Non-pigmented ciliary epithelial cell (primary cell): ENCODE measurements at places on chromosomes 4 and X.
A peak's percentile ranks its signal among the peaks of the same experiment; 100 is the strongest.

DNA sequence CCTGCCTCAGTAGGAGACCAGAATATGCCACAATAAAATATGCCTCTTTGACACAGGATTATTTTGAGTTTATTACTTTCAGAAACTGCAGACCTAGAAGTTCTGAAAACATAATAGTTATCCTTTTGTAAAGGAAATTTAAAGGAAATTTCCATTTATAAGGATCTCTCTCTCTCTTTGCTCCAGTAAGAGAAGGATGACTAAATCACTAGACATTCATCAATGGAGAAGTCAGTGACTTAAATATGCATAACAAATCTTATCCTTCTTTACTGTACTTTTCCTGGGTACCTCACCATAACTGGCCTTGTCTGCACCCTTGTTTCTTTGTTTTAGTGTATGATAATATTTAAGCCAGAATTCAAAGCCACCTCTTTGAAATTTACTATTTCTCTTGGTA is 28.3 kb upstream of the OPHN1 start:
- DNase-seq: no peak

GRCh38 chr4:5821665-5822358 is 71.1 kb downstream of the CRMP1 start:
- DNase-seq: no peak

GRCh38 chr4:103010804-103011203 is 8.7 kb downstream of the SLC9B1 start:
- DNase-seq: no peak

DNA sequence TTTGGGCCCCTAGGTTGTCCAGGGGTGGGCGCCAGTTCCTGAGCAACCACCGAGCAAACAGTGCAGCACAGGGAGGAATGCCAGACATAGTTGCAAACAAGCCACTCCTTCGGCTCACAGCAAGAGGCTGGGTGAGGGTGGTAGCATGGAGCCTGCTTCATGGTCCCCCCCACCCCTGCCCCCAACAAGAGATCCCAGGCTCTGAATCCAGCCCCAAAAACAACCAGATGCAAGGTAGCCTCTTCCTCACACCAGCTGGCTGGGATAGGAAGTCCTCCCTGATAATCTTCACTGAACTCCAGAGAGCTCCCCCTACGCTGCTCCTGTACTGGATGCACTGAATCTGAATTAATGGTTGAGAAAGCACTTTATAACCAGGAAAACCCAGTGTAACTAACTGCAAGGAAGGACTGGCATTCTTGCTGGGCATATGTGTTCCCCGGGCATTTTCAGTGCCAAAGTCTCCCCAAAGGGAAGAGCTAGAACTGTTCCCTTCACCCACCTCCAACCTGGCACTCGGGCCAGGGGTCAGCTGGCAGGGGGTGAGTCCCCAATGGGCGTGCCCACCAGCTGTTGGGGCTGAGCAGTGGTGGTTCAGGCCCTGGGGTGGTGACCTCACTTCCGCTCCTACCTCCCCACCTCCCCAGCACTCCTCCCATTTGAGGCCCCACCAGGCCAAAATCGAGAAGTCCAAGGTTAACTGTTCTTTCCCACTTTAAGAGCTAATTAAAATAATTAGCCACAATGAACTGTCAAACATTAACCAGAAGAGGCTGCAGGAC is 1.5 kb downstream of the ELF4 start:
- DNase-seq: no peak

GRCh38 chr4:151340751-151341385 is 15.5 kb upstream of the SH3D19 start:
- no peak for DNase-seq

GRCh38 chr4:111283066-111283677 is 660.3 kb upstream of the PITX2 start:
- peak; percentile 18 for DNase-seq

GRCh38 chrX:25869761-25870160 is 268.4 kb upstream of the MAGEB18 start:
- no peak for DNase-seq

DNA sequence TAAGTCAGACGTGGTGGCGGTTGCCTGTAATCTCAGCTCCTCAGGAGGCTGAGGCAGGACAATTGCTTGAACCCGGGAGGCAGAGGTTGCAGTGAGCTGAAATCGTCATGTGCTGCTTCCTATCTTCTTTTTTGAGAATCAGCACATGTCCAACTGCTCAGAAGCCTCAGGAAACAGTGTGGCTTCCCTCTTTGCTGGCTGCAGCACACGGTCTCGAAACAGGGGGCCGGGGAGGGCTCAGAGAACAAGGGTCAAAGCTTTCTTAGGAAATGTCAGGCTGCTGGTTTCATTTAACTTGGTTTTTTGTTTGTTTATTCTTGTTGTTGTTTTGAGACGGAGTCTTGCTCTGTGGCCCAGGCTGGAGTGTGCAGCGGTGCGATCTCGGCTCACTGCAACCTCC is 31.3 kb downstream of the CRLF2 start:
- DNase-seq: no peak

GRCh38 chrX:72307646-72308051 is 1.9 kb upstream of the CITED1 start:
- no peak for DNase-seq

GRCh38 chr4:45062935-45063545 is 336.7 kb upstream of the GNPDA2 start:
- no peak for DNase-seq

DNA sequence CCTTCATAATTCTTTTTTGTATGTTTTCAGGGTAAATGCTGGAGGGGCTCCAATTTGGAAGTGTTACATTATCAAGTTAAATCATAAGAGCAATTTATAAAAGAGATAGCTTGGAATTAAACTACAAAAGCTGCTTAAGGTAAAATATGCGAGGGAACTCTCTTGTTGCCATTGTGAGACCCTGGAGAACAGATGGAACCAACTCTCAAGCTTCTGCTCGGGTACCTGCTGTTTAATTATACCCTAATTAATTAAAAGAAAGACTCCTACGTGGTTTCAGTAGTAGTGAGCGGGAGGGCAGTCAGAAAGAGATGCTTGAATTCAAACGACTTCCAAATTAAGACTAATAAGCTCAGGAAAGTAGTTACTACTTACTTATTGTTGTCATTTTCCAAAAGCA is 313.1 kb upstream of the TACR3 start:
- no peak for DNase-seq

- no peak for DNase-seq
Measured at GRCh38 chr4:38805530-38806145, 1.0 kb upstream of the TLR1 start.

GRCh38 chr4:147975325-147975724 is 243.4 kb downstream of the ARHGAP10 start:
- no peak for DNase-seq

DNA sequence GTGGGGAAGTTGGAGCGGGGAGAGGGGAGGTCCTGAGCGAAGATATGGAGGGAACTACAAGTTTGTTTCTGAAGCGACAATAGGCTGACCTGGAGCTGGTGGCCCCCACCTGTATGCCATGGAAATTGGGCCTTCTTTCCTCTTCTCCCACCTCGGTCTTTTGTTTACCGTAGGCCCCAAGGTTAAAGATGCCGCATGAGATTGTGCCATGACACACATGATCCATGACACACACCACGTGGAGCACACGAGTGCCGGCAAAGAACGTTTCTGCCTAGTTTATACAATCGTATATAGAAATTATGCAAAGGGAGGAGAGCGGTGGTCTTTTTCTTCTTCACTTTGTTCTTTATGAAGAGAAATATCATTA is 408 bp downstream of the TMEM33 start:
- no peak for DNase-seq

DNA sequence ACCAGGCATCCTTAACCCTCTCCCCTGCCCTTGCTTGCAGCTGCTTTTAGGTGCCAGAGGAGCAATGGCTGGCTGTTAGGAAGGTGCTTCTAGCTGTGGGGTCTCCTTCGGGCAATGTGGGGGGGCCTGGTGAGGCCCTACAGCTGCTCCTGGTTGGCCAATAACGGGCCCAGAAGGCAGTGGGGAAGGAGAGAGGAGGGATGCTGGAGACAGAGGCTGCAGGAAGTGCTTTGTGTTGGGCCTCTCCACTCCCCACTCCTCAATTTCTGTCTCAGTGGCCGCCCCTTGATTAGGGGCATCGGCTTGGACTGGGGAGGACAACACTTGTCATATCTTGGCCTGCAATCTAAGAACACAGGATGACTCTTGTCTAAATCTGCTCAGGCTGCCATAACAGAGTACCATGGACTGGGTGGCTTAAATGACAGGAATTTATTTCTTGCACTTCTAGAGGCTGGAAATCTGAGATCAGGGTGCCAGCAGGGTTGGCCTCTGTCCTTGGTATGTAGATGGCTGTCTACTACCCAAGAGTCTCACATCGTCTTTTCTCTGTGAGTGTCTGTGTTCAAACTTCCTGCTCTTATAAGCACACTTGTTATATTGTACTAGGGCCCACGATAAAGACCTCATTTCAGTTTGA is 374.3 kb downstream of the MID1IP1 start:
- no peak for DNase-seq

- no peak for DNase-seq
Measured at GRCh38 chrX:133580625-133581024, 165.3 kb upstream of the GPC4 start.

DNA sequence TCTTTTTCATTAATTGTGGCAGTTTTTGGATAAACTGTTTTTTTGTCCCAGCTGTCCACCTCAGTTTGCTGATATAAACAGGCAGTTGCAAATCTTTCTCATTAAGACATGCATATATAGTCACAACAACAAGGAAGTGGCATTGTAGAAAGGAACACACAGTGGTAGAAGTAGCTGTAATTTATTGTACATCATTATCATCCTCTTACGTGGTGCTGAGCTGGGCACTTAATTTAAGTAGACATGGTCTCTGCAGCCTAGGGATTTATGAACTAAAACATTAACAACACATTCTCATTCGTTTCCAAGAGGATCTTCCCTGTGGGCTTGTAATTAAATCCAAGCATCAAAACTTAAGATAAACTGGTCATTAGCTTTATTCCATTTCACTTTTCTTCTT is 500.2 kb downstream of the INPP4B start:
- no peak for DNase-seq

- no peak for DNase-seq
Measured at GRCh38 chrX:133444952-133445831, 29.9 kb upstream of the GPC4 start.

DNA sequence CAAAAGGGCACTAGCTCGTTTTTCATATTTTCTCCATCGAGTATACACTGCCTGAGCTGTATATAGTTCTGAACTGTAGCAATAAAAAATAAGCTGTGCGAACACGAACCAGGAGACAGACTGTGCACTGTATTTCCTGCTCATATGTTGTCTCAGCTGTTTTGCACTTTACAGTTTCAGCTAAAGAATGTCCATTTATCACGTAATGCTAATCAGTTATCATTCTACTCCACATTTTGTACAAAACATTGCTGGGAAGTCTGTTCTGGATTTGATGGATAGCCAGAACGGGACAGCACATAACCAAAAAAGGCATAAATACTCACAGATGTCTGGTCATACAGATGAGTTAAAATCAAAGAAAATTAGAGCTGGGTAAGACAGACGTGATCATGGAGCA is 315.5 kb upstream of the ADGRL3 start:
- no peak for DNase-seq

DNA sequence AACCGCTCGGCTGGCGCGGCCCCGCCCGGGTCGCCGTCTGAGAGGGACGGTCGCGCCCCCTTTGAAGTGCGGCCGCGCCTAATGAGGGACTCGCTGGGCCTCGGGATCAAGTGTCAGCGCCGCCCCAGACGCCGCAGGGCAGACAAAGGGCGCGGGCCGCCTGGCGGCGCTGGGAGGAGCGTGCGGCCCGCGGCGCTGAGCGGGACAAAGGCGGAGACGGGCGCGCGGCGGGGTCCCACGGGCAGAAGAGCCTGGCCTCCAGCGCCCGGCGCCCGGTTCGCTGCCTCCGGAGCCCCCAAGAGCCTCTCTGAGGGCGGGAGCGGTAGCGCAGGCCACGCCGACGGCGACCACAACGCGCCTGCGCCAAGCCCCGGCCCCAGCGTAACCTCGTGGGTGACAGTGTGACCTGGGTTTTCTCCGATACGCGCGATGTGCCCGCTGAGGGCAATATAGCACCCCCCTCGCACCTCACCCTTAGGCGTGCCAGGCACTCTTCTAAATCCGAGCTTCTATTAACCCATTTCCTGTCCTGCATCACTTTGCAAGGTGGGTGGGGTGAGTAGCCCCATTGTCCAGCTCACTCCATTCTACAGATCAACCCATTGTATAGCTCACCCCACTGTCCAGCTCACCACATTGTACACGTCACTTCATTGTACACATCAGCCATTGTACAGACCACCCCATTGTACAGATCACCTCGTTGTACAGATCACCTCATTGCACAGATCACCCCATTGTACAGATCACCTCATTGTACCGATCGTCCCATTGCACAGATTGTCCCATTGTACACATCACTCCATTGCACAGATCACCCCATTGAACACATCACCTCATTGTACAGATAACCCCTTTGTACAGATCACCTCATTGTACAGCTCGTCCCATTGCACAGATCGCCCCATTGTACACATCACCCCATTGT is 33.7 kb upstream of the STX18 start:
- DNase-seq: no peak

DNA sequence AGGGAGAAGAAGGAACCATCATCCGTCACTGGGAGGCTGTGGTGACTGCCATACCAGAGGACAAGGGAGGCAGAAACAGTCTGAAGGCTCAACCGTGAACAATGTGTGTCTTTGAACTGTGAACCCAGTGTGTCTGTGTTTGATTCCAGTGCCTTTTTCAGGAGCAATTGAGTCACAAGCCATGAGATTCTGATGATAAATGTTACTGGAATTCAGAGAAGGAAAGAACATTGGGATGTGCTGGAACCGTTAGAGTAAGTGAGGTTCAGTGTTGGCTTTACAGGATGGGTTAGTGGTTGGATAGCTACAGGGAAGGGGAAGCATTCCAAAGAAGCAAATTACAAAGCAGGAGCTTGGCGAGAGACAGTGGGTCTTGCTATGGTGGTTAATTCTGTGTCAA is 464.4 kb downstream of the TRIML1 start:
- no peak for DNase-seq

DNA sequence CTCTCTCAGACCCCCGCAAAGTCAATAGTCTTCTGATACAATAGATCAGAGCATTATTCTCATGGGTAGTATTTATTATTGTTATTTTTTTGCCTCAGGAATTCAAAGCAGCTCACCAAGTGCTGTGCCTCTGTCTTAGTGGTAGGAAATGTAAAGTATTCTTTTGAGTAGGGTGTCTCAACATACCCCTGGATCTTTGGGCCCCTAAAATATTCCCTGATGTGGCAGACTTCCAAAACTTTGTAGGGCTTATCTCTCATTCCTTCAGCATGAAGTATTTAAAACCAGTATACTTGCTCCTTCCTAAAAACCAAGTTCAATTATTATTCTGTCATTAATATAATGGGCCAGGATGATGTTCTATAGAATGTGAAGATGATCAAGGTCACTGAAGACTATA is 115.3 kb upstream of the ZNF827 start:
- DNase-seq: no peak

DNA sequence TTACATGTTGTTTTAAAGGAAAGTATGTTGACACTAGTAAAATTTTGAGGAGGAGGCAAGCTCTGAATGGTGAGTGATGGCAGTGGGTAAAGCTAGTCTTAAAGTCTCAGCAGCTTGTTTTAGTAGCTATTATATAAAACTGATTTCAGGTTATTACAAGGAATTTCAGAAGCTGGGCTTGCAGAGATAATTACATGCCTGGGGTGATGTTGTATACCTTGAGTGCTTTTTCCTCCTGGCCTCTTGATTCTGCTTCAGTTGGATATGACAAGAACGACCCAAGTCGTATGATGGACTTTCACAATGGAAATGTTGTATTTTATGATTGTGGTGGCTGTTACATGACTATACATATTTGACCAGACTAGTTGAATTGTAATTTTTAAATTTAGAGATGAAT is 175.5 kb upstream of the ADGRL3 start:
- DNase-seq: no peak
